ENCODE measurements at places on chromosomes 3 and 15. TPM values are rescaled to one million over a fixed set of nuclear protein-coding genes. Genes with fewer than 3 reads are reported as not detected.

Gene LINGO1
- polyA plus RNA-seq, result 0.60 TPM

Gene CDHR4
- polyA plus RNA-seq, result not detected

Gene GCHFR
- polyA plus RNA-seq, result 108 TPM

Gene TMEM39A
- polyA plus RNA-seq, result 1.8 TPM

Gene MYL3
- not detected for polyA plus RNA-seq

Gene EMC7
- 322 TPM for polyA plus RNA-seq

Gene CPLX3
- polyA plus RNA-seq, result 2.4 TPM

Gene SIDT1
- 4.6 TPM for polyA plus RNA-seq

Gene TBCCD1
- 6.0 TPM for polyA plus RNA-seq

Gene CSPG5
- 1.7 TPM for polyA plus RNA-seq

Gene TUBGCP5
- 25.7 TPM for polyA plus RNA-seq

Gene ADAMTS9
- not detected for polyA plus RNA-seq

Gene GABRR3
- not detected for polyA plus RNA-seq
